ENCODE measurements at places on chromosomes 2 and 18.

GRCh38 chr2:232970051-232970450 is 43.0 kb downstream of the NGEF start:
- DNase-seq: no peak

GRCh38 chr2:30221531-30221930 is 9.8 kb upstream of the LBH start:
- no peak for DNase-seq

- DNase-seq: peak; percentile 48
These were observed 2.6 kb downstream of the NRP2 start for GRCh38 chr2:205684871-205685313.

- DNase-seq: no peak
These were observed 27.5 kb downstream of the MAP2 start for GRCh38 chr2:209451209-209451834.

DNA sequence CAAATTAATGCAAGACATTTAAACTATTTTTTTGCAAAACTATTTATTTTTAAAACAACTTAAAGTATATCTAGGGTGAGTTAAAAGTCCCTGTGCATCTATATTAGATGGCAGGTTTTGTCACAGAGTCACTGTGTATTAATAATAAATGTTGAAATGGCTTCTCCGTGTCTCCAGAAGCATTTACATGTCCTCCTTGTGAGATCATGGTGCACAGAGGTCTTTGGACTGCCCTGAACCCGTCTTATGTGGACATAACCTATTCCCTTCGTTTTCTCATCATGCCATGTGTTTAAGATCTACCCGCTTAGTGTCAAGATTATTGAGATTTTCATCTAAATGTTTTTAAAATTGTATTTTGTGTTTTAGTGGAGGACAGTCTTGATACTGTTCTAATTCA is 39.3 kb downstream of the SOCS6 start:
- no peak for DNase-seq

DNA sequence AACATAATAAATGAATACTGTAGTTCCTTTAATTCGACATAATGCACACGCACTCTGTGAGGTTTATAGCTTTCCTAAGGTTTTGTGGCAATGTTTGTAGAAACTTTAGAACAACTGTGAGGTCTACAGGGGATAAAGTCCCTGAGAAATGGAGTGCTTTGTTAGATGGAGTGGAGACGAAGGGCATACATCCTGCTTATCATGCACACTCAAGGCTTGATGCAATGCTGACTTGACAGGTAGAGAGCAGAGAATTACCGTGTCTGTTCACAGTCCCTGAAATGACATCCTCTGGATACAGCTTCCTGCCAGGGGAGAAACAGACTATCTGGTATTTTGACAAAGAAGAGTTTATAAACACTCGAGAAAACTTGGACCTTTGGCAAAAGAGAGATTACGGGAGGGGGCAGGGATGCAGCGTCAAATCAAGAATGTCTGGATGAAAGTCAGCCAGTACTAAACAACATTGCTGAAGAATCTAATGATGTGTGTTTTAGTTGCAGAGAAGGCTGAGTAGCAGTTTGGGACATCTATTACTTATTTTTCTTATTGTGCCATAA is 766.9 kb upstream of the ZEB2 start:
- DNase-seq: no peak

DNA sequence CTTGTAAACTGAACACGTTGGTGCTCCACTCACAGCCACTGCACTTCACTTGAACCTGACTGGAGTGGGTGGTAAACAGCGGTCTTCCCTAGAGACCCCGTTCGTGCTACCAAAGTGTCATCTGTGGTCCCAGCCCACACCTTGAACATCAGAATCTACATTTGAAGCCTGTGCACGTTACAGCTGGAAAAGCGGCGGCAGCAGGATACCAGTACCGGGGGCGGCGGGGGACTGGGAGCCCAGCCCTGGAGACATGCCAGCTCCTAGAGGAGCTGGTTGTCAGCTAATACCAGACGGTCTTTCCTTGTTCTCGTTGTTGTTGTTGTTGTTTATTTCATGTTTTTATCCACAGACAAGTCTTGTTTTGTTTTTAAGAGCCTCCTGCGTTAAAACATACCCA is 156.7 kb downstream of the WDSUB1 start:
- DNase-seq: no peak

DNA sequence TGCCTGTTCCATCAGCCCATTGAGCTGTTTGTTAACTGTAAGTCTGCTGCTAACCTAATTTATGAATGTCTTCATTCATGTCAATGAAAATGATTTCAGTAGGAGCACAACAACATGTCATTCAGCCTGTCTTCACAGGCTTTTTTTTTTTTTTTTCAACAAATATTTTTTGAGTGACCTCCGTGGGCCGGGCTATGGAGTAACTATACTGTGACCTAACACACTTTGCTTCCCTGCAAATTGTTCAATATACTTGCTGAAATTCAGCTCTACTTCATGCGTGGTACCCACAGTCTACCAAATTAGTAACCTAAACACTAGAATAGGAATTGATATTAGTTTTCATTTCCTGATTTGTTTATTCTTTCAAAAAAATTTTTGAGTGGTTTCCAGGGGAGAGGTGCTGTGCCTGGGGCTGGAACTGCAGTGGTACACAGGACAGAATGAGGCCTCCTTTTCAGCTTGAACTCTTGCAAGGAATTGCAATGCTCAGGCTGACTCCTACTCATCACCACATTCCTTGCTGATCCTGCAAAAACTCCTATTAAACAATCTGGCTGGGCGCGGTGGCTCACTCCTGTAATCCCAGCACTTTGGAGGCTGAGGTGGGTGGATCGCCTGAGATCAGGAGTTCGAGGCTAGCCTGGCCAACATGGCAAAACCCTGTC is 87.1 kb downstream of the CDH20 start:
- DNase-seq: no peak

GRCh38 chr2:85185431-85185940 is 52.3 kb downstream of the TCF7L1 start:
- no peak for DNase-seq

GRCh38 chr2:24107-24506 is 22.2 kb downstream of the FAM110C start:
- DNase-seq: no peak

DNA sequence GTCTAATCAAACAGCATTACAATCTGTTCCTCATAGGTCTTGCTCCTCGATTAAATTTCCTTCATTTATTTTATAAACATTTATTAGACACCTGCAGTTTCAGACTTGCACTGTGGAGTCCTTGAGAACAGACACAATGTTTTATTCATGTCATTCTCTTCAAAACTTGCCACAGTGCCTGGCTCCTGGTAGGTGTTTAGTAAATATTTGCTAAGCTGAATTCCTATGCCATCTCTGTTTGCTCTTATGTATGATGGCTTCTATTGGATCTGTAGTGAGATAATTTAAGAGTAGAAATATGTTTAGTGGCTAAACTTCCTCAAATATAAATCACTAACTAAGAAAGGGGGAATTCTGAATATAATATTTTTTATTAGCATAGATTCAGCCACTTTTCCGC is 61.4 kb downstream of the LRATD1 start:
- no peak for DNase-seq

GRCh38 chr18:58361212-58361611 is 267.7 kb downstream of the ALPK2 start:
- no peak for DNase-seq

Data from fibroblast of skin of right quadriceps (primary cell).